ENCODE measurements at places on chromosomes 3 and 15.

DNA sequence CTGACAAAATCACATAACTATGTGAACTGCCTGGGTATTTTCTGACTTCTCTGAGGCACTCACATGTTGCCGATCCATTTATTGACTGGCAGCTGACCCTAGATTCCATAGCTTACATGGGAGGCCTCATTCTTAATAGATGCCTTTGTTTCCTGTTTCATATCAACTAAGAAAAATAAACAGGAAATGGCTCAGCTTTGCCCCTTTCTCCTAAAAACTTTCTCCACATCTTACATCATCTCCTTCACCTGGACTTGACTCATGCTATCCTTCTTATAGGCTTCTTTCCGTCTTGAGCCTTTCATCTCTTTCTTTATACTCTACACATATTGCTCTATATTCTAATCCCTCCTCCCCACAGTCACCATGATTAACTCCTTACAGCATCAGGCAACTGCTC lies 38.0 kb downstream of the TXNRD3 start:
- no peak for DNase-seq

DNA sequence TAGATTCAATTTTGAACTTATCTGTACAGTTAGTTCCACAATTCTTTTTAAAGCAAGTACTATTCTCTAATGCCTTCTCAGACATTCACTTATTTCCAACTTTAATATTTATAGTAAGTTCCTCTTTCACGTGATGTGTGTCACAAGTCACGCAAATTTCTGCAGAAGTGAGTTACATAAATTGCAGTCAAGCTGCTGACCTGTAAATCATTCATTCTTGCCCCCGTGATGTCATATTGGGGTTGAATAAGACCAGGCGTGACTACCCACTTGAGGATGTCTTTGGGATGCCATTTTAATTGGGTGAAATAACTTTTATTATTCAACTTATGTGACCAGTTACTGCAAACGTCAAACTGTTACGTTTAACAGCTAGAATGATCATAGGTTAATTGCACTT lies 15.1 kb downstream of the PPARG start:
- no peak for DNase-seq

DNA sequence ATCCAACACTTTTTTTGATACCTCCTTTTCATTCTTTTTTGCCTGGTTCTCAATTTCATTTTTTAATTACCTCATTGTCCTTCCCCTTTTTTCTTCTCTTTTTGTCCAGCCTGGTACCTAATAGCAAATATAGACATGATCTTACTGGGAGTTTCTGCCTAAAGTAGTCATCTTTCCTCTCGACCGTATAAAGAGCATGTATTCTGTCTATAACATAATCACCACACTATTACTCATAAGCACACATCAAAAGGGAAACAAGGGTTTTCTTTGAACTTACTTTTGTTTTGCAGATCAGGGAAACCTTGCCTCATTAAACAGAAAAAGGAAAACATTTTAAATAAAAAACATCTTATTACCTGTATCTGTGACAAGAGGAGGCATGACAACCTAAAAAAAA lies 33.0 kb downstream of the FAM98B start:
- no peak for DNase-seq

DNA sequence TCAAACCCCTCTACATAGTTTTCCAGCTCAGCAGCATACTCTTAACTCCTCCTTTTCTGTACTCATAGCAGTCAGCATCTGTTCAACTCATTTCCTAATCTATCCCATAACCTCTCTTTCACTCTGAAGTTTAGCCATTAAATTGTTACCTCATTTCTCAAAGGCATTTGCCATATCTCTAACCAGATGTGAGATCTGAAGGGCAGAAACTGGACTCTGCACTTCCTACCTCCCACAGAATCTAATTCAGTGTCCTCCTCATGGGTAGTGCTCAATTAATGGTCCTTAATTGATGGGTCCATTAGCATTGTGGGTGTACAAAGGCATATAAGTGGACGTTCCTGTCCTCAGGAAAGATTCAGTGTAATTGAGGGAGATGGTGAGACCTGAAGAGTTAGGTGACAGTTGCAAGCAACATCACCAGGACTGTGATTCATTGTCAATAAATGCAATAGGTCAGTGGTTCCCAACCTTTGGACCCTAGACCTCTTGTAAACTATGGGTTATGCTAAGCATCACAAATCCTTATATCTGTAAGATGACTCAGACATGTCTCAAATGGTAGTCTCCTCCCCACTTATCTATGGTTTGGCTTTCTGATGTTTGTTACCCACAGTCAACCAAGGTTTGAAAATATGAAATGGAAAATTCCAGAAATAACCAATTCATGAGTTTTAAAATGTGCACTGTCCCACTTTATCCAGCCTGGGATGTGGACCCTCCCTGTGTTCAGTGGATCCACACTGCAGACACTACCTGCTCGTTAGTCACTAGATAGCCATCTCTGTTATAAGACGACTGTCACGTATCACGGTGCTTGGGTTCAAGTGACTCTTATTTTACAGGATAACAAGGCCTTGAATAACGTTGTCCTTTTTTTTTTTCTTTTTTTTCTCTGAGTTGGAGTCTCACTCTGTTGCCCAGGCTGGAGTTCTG lies 25.0 kb upstream of the UACA start:
- DNase-seq, result no peak

GRCh38 chr3:173893835-173894234 lies 496.3 kb downstream of the NLGN1 start:
- no peak for DNase-seq

- no peak for DNase-seq
Measured at GRCh38 chr3:197028728-197029510, 698 bp downstream of the MELTF start.

- DNase-seq, result peak; percentile 89
Measured at GRCh38 chr15:63436872-63437375, 55.3 kb upstream of the CA12 start.

DNA sequence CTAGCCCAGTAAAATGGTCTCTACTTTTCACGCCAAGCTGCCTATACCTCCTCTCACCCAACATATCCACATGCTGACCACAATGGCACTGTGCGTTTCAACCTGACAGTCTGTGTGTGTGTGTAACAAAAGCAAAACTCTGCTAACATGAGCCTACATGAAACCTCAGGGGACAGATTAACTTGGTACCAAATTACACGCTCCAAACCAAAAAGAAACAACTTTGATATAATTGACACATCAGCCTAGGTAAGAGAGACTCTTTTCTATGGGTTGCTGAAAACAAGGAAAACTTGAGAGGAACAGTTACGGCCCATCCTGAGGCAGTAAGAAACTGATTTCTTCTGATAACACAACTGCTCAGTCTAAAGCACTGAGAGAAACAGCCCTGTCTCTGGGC lies 31.5 kb downstream of the IGF2BP2 start:
- no peak for DNase-seq

DNA sequence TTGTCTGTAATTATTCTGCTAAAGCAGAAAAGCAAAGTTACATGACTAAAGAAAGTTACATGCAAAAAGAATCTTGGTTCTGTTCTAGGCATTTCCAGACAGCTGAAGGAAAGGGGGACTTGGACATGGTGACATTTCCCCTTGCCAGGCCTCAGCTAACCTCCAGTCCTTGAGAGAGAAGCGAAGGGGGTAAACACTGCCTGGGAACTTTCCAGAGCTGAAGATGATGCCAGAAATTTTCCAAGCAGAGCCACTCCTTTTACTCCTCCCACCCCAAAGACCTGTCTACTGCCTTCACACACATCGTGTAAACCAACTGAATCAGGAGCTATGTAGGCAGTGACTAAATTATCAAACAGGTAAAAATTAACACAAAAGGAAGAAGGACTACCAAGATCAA lies 5.4 kb downstream of the MEX3B start:
- DNase-seq, result no peak

DNA sequence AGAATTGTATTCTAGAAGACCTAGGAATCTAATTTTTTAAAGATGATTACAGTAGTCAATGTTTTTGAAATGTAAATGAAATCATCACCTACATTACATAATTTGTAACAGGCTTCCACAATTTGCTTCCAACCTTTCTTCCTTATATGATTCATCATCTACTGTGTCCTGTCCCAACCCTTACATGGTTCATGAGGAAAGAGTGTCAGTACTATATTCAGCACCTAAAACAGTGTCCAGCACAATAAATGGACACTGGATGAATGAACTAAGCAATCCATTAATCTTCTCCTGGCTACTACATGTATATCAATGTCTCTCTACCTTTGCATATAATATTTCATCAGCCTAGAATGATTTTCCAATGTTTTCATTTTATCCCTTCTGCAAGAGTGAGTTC lies 12.2 kb downstream of the FGF12 start:
- no peak for DNase-seq

DNA sequence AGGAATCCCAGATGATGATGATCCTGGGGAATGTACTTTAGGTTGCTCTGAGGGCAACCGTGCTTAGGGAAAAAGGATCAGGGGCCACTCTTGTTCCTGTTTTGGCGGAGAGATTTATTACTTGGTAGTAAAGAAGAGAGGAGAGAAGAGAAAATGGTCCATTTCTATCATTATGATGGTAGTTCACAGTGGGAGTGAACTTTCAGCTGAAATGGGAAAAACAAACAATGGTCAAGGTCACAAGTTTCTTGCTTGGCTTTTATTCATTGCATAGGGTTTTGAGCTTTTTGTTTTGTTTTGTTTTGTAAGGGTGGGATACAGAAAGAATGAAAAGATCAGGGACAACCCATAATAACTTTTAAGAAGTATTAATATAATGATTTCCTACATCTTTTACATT lies 7.7 kb upstream of the UMPS start:
- DNase-seq, result no peak

- DNase-seq, result peak; percentile 69
Measured at GRCh38 chr3:179323197-179324110, 623 bp downstream of the ZNF639 start.

DNA sequence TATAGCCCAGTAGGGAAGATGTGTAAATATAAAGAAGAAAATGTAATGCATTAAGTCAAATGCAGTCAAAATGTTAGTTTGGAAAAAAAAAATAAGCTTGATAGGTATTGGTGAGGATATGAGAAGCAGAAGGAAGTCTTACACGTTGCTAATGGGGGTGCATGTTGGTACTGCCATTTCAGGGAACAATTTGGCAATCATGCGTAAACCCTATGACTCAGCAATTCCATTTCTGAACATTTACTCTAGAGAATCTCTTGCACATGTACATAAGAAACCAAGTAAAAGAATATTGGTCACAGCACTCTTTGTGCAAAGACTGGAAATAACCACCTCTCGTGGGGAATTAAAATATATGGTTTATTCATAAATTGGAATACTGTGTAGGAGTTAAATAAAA lies 35.5 kb upstream of the TIMP4 start:
- DNase-seq, result no peak

DNA sequence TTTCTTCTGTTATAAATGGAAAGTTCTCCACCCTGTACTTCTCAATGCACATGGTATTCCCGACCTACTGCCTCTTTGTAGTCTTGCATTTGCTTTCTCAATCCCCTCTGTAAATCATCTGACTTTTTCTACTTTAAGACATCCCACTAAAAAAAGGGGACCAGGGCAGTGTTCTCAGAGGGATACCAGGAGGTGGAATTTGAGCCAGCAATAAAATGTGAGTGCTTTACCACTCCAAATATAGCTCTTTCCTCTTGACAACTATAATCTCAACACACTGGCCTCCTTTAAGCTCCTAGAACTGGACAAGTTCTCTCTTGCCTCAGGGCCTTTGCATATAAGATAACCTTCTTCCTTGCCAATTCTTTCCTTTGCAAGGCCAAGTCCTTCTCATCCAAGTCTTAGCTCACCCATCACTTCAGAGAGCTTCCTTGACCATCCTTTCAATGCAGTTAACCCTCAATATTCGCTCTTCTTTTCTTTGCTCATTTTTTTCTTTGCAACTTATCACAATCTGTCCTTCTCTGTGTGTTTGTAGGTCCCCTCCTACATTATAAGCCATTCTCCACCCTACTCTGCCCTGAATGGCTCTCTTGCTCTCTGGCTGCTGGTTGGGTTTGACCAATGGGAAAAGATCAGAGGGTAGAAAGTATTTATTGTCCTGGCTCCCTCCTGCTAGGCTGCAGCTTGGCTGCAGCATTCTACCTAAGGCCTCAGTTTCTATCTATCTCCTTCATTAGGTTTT lies 93.4 kb downstream of the PRICKLE2 start:
- no peak for DNase-seq

DNA sequence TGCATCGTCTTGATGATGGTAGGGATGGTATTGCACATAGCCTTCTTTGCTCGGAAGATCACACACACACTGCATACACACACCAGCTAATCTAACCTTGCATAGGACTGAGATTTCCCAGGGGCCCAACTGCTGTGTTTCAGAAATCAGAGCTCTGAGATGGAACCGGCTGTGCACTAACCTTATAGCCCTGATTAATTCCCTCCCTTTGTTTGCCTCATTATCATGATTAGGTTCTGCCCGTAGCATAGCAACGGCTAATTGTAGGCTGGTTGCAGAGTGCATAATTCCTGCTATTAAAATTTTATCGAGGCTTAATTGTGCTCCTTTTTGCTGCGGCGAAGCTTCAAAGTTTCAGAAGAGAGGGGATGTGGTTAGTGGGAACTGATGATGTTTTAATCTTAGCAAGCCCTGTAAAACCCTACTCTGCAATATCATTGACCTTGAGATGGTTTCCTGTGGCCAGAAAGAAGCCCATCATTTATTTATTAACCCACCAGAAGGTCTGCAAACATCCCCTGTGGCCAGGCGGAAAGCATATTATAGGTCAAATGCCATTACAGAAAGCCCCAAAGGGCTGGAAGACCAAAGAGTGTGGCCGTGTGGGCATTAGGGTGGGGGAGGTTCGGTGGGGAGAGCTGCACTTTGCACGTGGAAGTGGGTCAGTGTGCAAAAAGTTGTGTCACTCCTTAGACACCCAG lies 56.2 kb upstream of the GLCE start:
- peak; percentile 57 for DNase-seq

DNA sequence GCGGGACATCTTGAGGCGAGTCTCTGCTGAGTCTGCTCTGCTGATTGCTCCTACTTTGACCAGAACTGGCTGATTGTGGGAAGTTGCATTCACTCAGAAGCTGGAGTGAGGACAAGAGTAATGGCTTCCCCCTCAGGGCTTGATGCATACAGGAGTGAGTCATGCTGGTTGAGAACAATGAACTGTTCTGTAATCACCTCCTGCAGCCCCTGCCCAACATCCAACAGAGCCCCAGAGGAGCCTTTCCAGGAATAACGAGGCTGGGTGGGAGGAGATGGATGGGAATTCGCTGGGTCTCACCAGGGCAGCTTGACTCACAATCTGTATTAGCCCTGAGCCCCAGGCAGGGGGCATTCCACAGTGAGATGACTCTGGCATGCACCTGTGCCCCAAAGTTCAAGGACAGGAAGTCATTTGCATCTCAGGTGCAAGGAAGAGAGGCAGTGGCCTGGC lies 85.0 kb downstream of the RAB11A start:
- peak; percentile 84 for DNase-seq
